ENCODE measurements at places on chromosomes 6 and 20.

GRCh38 chr20:10342152-10342551 is 91.9 kb downstream of the MKKS start:
- DNase-seq, result no peak

DNA sequence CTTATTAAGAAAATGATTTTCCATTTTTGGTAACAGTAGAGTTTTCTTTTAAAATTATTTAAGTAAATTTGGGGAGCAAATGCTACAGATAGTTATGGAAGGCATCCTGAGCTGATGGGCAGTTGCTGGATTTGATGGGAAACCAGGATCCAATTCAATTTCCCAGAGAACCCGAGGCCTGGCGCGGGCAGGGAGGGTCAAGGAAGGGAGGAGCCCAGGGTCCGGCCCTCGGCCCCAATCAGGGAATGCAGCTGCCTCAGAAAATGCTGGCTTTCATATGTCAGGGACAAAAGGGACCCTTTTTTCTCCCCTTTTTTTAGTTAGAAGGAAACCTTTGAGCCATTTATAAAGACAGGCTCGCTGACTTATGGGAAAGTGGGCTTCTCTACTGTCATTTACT is 42.1 kb downstream of the CTCFL start:
- DNase-seq, result no peak

DNA sequence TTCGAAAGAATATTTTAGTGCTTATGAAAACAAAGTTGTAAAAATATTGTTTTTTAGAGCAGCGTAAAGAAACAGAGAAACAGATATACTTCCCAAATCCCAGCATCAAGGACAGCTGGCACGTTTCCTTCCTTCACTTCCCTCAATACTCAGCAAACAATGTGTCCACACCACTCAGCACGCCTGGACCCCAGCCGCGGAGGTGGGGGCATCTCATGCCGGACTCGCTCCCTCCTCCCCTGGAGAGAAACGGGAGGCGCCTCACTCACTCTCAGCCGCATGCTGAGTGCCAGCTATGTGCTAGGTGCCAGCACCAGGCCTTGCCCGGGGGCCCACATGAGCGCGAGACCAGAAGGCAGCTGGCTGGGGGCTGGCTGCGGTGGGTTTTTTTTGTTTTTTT is 34.7 kb downstream of the SLC2A4RG start:
- no peak for DNase-seq

DNA sequence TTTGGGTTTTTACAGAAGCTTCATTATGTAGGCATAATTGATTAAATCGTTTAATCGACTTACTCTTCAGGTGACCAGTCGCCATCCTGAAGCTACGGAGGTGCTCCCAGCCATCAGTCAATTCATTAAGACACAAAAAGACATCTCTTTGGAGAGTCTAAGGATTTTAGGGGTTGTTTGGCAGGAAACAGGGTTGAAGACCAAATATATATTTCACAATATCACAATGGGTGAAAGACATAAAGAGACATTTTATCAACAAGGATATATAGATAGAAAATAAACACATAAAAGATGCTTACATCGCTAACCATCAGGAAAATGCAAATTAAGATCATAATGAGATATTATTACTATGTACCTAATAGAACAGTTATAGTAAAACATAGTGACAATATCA is 104.0 kb upstream of the SIRPG start:
- no peak for DNase-seq

Data from activated CD4-positive, alpha-beta T cell treated with anti-CD3 and anti-CD28 coated beads for 1 hour (primary cell).